ENCODE measurements at places on chromosomes 7 and 10.

- no peak for DNase-seq
Observed at GRCh38 chr7:129163875-129164544, 19.5 kb downstream of the TSPAN33 start.

DNA sequence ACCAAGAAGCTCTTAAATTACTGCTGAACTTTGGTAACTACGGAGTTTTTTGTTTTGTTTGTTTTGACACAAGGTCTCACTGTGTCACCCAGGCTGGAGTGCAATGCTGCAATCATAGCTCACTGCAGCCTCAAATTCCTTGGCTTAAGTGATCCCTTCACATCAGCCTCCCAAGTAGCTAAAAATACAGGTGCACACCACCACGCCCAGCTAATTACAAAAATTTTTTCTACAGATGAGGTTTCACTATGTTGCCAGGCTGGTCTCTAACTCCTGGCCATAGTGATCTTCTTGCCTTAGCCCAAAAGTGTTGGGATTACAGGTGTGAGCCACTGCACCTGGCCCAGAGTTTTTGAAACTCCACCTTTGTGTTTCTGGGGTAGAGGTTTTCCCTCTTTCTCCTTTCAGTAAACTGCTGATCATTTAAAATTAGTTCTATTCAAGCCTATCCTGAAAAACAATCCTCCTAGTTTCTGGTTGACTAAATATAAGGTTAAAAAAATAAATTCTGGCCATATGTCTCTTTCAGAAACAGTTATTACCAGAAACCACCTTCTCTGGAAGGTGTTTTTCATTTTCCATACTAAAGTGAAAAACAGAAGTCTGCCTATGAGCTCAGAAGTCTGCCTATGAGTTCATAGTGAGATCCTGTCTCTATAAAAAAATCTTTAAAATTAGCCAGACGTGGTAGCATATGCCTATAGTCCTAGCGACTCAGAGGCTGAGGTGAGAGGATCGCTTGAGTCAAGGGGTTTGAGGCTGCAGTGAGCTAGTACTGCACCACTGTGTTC is 63.9 kb downstream of the VOPP1 start:
- no peak for DNase-seq

DNA sequence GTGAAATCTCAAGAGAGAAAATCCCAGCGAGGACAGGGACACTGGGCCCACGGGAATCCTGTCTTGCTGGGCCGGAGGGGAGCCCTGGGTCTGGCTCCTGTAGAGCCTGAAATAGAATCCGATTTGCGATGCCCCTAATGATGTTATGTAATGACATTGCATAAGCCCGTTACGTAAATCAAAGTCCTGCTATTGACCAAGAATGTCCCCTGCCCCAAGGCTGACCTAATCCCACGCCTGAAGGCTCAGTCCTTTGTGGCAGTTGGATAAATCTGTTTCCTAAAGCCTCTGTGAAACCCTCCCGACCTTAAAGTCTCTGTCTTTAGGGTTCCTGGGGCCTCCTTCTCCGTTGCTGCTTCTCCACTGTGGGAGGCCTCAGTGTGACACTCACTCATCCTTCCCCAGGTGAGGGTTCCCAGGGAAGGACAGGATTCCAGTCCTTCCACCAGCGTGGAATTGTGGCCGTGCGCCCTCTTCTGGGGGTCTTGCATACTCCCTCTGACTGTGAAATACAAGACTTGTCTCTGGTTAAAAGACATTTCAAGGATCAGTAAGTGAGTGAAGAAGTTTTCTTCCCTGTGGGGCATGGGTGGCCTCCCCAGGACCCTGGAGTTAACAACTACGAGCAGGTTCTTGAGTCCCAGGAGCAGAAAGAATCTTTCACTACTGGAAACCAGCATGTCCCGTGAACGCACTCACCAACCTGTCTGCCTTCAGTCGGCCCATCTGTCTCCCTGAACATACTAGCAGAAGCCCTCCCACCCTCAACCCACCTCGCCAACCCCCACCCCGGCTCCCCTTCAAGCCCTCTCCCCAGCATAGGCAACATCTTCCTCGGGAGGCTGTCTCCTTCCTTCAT is 19.8 kb downstream of the ZNF467 start:
- DNase-seq, result peak; percentile 79

GRCh38 chr7:157954901-157955300 is 618.1 kb downstream of the DNAJB6 start:
- DNase-seq, result no peak

DNA sequence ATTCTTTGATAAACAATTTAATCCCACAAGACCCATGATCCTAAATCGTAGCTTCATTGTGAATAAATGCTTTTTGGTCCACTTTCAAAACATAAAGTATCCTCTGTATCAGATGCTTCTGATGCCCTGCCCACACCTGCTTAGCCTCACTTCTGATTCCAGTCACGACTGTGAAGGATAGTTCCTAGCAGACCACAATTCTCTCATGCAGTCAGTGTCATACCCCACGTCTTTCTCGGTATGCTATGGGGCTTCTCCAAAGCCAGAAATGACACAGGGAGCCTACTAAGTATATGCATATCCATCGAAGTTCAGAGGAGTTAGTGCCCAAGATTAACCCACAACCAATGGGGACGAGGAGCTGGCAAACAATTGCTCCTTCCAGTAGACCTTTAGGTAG is 27.6 kb upstream of the CTNNA3 start:
- no peak for DNase-seq

- DNase-seq, result no peak
Observed at GRCh38 chr7:33862946-33863814, 42.2 kb upstream of the BMPER start.

DNA sequence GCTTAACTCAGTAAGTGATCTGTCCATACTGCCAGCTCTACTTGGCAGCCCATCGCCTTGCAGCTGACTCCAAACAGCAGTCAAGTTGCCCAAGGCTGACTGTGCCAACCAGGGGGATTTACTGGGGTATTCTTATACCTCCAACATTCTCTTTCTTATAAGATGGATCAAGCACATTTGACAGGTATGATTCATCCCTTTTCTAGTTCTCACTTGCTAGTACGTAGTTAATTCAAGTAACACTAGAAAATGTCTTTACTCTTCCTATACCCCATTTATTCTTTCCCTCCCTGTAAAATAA is 77.0 kb downstream of the SLC25A13 start:
- no peak for DNase-seq

- no peak for DNase-seq
Observed at GRCh38 chr10:19775296-19775695, 40.9 kb upstream of the PLXDC2 start.

DNA sequence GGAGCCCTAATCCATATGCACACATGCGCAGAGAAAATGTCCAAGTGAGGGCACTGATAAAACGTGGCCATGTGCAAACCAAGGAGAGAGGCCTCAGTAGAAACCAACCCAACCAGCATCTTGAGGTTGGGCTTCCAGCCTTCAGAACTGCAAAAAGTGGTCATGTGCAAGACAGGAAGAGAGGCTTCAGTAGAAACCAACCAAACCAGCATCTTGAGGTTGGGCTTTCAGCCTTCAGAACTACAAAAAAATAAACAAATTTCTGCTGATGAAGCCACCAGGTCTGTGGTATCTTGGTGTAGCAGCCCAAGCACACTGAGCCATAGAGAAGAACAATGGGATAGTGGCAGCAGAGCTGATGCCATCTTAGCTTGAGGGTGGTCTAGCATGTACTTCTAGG is 371.5 kb downstream of the CALN1 start:
- no peak for DNase-seq

- no peak for DNase-seq
Observed at GRCh38 chr7:12475362-12476063, 71.8 kb upstream of the VWDE start.

DNA sequence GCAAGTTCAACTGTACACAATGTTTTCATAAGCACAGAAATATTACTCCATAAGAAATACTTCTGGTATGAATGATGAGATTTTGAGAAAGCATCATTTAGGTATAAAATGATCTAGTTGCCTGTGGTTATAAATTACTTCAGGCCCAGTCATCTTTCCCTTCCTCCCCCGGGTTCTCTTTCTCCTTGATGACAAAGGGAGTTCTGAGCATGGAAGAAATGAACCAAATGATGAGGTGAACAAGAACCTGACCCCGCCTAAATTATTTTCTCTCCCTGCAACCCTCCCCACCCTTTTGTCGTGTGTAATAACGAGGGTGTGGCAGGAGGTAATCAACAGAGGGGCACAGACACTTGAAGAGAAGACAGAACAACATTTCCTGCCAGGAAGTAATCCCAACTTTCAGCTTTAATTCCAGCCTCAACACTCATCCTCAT is 319.6 kb upstream of the SP8 start:
- DNase-seq, result no peak

DNA sequence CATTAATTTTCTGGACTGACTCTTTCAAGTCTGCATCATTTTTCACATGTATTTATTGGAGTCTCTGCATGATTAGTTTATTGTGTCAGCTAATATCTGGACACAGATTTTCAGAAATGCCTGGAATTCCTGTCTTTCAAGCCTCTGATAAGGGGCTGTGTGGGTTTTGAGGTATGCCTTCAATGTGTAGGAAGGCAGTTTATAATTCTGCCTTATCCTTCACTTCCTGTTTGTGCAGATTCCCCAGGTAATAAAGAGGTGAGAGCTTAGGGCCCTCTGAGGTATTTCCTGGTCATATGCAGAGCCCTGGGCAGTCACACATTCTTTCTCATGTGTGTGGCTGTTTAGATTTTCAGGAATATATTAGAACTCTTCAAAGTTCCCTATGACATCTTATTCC is 79.4 kb upstream of the PRKCQ start:
- no peak for DNase-seq

DNA sequence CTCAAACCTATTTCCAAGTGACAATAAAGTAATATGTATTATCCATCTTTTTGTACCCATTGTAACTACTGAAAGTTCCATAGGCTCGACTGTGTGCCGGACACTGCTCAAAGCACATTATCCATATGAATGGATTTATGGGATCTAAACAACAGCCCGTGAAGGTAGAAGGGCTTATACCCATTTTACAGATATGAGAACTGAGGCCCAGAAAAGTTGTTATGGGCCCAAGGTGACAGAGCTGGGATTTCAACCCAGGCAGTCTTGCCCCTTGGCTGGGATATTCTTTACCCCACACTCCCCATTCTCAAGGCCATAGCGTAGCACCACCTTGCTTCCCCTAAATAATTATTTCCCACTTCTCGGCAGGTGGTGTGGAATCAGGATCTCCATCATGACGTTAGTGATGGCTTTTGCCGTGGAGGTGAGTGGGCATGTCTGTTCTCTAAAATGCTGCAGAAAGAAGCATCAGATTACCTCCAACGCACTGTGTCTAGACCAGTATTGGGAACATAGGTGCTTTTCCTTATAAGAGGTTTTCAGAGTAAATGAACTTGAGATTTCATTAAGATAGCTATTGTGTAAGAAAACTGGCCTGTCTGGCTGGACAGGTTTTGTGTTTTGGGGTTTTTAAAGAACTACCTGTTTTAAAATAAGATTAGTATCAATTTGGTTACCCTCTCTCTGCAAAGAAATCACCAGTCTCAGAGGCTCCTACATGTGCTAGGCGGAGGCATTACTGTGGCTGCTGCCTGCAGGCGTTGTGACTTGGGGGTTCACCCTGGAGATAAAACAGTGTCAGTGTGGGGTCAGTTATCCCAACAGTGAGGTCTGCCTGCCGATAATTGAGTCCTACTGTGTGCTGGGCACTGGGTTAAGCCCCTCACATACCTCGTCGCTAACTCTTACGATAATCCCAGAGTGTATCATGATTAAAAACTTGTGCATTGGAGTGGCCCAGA is 85.1 kb upstream of the SDK1 start:
- no peak for DNase-seq

DNA sequence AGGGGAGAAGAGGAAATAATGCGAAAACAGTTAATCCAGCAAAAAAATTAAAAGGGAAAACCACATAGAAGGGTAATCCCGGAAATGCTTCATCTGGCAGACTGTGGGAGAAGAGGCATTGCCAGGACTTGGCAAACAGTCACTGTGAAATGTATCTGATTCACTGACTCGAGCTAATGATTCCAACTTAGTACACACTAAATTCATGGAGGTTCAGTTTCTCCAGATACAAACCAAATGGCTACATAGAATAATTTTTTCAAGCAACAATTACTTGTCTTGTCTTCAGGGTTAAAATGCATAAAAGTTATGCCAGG is 36.4 kb downstream of the GDI2 start:
- no peak for DNase-seq

DNA sequence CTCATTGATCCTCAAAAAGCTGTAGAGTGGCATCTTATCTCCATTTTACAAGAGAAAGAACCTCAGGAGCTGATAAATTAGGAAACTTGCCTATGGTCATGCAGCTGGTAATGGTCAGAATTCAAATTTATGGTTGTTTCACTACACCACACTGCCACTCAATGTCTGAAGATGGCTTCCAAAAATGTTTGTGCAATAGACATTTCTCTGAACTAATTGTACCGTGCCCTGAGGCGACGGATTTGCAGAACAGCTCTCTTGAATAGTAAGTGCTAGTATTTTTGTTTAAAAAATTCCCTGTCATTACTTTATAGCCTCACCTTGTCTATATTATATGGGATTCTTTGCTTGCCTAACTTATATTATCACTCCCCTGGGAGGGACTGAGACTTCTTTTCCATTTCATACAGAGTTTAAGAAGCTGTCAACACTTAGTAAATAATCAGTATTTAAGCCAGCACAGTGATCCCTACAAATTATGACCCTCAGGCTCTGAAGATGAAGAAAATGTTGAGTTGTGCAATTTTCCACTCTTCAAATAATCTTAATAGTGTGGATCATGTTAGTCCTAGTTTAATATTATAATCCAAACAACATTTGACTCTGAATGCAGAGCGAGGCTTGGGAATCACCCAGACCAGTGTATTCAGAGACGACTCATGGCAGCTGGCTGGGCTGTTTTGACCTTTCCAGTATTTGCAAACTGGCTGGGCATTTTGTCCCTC is 346.6 kb downstream of the PTEN start:
- no peak for DNase-seq

DNA sequence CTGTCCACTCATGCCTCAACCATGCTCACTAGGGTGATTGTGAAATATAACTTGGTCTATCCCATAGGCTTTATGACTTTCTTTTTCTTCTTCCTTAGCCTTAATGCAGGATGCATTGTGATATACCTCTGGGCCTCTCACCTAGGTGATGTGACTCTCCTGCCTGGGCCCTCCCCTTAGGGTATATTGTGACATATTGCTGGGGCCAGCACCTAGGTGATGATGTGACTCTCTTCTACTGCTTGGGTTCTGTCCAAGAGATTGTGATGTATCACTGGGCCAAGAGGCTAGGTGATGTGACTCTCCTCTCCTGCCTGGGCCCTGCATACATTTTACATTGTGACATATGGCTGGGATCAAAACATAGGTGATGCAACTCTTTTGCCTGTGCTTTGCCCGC is 14.7 kb upstream of the ZNF107 start:
- no peak for DNase-seq

DNA sequence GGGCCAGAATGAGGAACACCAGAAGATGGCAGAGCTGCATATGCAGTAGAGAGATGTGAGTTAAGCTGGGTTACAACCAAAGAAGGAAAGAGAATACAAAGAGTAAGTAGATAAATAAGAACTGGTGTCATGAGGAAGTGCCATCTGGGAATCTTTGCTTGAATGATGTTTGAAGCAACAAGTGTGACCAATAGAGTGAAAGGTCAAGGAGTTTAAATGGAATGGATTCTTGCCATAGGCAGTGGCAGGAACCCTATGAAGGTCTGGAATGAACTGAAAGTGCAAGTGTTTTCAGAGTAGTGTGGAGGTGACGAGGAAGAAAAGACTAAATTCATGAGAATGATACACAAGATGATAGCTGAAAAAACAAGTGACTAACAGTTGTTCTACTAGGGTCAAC is 21.6 kb downstream of the MEST start:
- no peak for DNase-seq

- no peak for DNase-seq
Observed at GRCh38 chr10:1602037-1602484, 135.3 kb downstream of the ADARB2 start.

- DNase-seq, result no peak
Observed at GRCh38 chr7:81183326-81183725, 264.5 kb upstream of the SEMA3C start.
